ENCODE measurements at places on chromosomes 5 and 9.
A peak's percentile ranks its signal among the peaks of the same experiment; 100 is the strongest.

- DNase-seq, result no peak
Observed at GRCh38 chr5:33843579-33843978, 48.2 kb downstream of the ADAMTS12 start.

DNA sequence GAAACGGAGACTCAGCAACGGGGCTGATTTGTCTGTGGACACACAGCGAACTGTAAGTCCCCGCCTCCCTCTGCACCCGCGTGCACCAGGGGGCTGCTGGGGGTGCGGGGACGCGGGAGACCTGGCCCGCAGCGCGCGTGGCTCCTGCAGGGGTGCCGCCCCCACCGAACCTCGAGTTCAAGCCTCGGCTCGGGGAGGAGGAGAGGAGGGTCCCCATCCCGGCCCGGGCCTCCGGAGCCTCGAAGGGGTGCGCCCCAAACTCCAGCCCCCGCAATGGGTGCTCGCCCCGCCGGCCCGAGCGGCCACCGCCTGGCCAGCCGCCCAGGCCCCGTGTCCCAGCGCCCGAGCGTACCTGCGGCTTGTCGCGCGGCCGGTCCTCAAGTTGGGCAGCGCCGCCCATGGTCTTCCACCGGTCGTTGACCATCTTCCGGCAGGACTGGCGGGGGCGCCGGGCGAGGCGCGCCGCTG is 829 bp downstream of the FIBCD1 start:
- DNase-seq, result no peak

DNA sequence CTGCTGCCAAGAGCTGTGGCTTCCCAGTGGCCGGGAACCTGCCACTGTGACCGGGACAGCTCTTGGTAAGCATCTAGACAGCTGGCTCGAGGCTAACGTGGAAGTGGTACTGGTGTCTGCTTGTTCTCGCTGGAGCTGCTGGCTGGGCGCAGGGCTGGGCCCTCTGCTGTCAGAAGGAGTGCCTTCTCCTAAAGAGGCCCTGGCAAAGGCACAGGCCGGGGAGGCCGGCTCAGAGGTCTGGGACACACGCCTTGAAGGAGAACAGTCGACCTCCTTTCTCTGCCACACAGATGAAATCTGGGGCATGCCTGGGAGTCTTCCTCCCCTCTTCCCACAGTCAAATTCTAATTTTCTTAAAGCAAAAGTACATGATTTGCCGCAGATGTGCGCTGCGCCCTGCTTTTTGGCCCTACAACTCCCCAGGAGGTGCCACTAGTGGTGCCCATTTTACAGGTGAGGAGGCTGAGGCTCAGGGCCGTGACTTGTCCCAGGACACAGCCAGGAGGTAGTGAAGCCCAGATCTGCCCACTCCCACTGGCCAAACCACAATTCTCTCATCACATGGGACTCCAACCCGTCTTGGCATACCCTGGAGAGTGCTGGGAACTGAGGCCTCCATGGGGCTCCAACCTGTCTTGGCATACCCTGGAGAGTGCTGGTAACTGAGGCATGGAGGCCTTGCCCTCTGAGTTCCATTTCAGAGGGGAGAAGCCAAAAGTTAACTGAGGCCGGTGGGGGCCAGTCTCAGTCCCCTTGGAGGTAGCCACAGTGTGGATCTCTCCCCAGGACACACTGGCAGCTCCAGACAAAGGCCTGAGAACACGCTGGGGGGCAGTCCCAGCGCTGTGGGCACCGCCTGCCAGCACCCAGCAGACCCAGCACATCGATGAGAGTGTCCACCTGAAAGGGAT is 12.0 kb upstream of the RXRA start:
- no peak for DNase-seq

GRCh38 chr9:128702445-128702948 is at the start of gene PKN3:
TSS of gene PKN3 (plus strand) at chr9:128702503. CDS start at chr9:128702916, 413 bp downstream.
- DNase-seq, result peak; percentile 71
